ENCODE measurements at places on chromosomes 6 and 20.

- no peak for DNase-seq
These were observed 917 bp downstream of the C6orf120 start for GRCh38 chr6:169702840-169703246.

GRCh38 chr6:163839296-163839695, 424.8 kb downstream of the QKI start:
- DNase-seq, result no peak

GRCh38 chr20:48578397-48579098, 249.3 kb downstream of the PREX1 start:
- no peak for DNase-seq

DNA sequence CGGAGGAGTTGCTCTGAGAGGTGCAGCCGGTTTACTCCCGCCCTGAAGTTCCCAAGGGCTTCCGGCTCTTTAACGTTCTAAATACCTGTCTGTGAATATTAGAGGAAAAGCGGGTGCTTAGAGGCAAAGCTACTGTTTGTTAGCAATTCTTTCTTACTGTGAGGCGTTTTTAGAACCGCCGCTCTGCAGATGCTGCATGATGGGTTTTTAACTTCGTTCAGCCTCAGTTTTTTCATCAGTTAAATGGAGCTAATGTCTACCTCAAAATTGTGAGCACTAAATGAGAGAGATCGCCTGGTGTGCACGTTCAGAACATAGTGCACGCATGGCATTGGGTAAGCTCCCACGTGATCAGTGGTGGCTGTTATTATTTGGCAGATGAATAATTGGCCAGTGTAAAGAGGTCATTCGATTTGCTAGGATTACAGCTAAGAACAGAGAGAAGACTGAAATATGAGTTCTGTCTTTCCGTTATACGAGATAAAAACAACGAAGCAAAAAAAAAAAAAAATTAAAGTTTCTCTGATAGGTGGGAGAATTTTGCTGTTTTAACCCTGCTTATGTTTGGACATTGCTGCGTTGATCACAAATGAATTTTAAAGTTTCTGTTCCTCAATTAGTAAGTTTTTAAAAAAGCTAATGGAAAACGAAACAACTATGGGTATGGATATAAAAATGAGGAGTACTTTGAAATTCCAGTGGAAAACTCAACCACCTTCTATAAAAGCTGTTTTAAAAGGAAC, 660 bp upstream of the TFB1M start:
- DNase-seq, result no peak

DNA sequence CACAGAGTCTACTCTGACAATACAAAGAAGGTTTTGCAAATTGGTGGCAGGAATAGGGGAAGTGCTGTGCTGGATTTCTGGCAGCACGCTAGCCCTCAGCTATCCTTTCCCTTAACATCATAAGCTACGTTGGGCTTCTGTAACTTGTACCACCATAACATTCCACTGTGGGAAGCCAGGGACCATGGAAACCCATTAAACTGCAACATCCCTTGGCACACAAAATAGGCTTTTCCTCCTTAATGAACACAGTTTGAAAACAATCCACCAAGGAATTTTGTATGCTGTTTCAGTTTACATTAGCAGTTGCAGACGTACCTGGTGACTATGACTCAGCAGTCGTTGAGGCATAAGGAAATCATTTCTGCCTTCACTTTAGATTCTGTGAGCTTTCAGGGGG, 203.9 kb upstream of the RAB32 start:
- no peak for DNase-seq

- peak; percentile 75 for DNase-seq
These were observed 204.7 kb upstream of the ARG1 start for GRCh38 chr6:131368198-131368911.

DNA sequence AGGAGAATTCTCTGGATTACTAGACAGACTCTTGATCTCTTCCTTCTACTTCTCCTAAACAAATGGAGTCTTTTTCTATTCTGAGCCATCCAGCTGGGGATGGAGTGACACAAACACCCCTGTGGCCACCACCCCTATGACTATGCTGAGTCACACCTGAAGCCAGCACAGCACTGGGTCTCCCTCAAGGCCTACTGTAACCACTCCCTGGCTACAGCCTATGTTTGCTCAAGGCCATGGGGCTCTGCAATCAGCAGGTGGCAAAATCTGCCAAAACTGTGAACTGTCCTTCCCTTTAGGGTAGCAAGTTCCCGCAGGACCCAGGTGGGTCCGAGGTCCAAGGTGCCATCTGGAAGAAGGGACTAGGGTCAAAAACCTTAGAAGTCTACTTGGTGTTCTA, 132.3 kb downstream of the TINAG start:
- DNase-seq, result no peak

- no peak for DNase-seq
These were observed 167.8 kb downstream of the CARMIL1 start for GRCh38 chr6:25446830-25447569.

GRCh38 chr6:15327271-15327670, 81.4 kb downstream of the JARID2 start:
- DNase-seq, result no peak

GRCh38 chr6:160160929-160161646, 39.5 kb downstream of the SLC22A1 start:
- DNase-seq, result no peak

GRCh38 chr20:46809706-46810360, 84.8 kb upstream of the EYA2 start:
- no peak for DNase-seq

- DNase-seq, result no peak
These were observed 40.4 kb upstream of the TMEM170B start for GRCh38 chr6:11497107-11497506.

- no peak for DNase-seq
These were observed at the start of gene LTA for GRCh38 chr6:31572041-31572911. Gene LTA, plus strand, starts transcription at chr6:31572289. Its CDS starts 454 bp downstream, at chr6:31572743.

DNA sequence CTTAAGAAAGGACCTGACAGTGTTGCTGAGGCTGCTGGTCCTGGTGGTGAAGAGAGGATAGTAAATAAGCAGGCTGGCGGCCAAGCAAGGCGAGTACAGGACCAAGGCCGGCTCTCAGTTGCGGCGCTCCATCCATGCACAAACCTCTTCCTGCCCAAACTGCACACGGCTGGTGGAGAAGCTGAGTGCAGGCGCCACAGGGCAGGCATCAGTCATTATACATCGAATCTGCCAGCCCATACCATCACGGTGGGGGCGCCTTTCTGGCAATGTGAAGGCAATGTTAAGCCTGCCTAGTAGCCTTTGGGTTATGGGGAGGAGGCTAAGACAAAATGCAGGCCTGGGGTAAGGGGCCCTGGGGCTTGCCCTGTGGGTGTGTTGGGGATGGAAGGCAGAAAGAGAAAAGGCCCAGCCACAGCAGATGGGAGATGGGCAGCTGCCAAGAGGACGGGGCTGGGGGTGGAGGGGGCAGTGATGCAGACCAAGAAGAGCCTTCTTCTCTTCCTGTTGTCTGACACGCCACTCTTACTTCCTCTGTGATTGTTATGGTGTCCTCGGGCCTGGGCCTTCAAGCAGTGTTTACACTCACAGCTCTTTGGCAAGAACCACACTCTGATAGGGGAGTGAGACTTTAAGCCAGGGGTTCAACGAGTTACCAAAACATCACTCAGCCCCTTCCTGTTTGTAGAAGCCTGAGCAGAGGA, 20.3 kb upstream of the KCNK16 start:
- no peak for DNase-seq

GRCh38 chr6:169828176-169828575, 76.8 kb downstream of the ERMARD start:
- no peak for DNase-seq

GRCh38 chr6:156652231-156652750, 124.9 kb upstream of the ARID1B start:
- no peak for DNase-seq

GRCh38 chr6:137873273-137873762, 6.3 kb downstream of the TNFAIP3 start:
- DNase-seq, result no peak

- peak; percentile 27 for DNase-seq
These were observed at the start of gene CALHM5 for GRCh38 chr6:116511424-116512110. Gene CALHM5, plus strand, starts transcription at chr6:116511639. Its CDS starts 58 bp downstream, at chr6:116511697.

DNA sequence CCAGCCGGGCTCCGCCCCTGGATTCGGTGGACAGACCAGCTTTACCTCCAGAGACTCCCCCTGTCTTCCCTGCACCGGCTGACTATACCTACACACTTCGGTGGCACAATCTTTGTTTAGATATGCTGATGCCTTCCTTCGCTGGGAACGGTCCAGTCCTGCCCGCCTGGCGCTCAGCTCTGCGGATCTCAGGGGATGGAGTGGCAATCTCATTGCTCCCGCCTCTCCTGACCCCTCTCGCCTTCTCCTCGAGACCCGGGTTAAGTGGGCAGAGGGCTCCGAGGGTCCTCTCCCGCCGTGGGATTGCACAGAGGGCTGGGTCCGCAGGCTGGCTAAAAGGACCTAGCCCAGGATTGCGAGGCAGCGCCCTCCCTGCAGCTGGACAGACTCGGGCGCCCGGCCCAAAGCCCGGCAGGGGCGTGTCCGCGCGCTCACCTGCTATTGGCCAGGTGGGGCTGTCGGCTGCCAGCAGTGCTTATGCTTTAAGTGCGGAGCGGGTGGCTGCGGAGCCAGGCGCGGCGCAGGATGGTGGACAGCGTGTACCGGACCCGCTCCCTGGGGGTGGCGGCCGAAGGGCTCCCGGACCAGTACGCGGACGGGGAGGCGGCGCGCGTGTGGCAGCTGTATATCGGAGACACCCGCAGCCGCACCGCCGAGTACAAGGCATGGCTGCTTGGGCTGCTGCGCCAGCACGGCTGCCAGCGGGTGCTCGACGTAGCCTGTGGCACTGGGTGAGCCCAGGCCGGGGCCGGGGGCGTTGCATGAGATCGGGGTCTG, at the start of gene GNMT:
Gene GNMT (plus strand): TSS at position 512 of the 777 bp plus-strand sequence. CDS start 14 bp downstream, at position 526.
- DNase-seq, result peak; percentile 48

Measured in left hindlimb (tissue), 1 donor.